ENCODE measurements at places on chromosomes 1 and 21. TPM values are rescaled to one million over a fixed set of nuclear protein-coding genes. Genes with fewer than 3 reads are reported as not detected.

- no peak for DNase-seq
- H3K27ac ChIP-seq, result no peak overlapping the region
- no peaks in the 10 kb centered on the region for H3K4me1 ChIP-seq
- H3K27me3 ChIP-seq, result no peaks in the 10 kb centered on the region
Observed at GRCh38 chr1:8182034-8182761, 135.7 kb upstream of the SLC45A1 start.

GRCh38 chr1:236151739-236152424 is 9.5 kb downstream of the GPR137B start:
- no peak overlapping the region for H3K27ac ChIP-seq
- H3K4me1 ChIP-seq, result peaks cover 8% of the 10 kb centered on the region
- no peaks in the 10 kb centered on the region for H3K27me3 ChIP-seq
- no peak overlapping the region for H3K4me3 ChIP-seq
- H3K36me3 ChIP-seq, result no peaks in the 10 kb centered on the region

DNA sequence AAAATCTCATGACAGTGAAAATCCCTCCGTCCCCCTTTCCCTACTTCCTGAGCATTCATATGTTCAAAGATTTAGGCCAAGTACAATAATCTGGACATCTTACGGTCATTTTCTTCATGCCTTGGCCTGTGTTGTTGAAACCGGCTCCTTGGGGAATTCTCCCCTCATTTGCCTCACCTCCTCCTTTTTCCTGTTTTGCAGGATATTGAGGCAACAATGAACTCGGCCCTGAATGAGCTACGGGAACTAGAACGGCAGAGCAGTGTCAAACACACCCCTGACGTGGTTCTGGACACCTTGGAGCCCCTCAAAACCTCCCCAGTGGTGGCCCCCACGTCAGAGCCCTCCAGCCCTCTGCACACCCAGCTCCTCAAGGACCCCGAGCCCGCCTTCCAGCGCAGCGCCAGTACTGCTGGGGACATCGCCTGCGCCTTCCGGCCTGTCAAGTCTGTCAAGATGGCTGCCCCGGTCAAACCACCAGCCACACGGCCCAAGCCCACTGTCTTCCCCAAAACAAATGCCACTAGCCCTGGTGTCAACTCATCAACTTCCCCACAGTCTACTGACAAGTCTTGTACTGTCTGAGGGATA is 9.3 kb upstream of the IKBKE start:
- no peak for DNase-seq
- H3K27me3 ChIP-seq, result no peaks in the 10 kb centered on the region
- H3K27ac ChIP-seq, result no peak overlapping the region
- H3K4me3 ChIP-seq, result no peak overlapping the region

GRCh38 chr1:10555635-10556429 is 81.1 kb downstream of the PEX14 start:
- peak; percentile 83 for DNase-seq
- no peaks in the 10 kb centered on the region for H3K27me3 ChIP-seq
- H3K27ac ChIP-seq, result no peak overlapping the region
- no peak overlapping the region for H3K4me3 ChIP-seq

DNA sequence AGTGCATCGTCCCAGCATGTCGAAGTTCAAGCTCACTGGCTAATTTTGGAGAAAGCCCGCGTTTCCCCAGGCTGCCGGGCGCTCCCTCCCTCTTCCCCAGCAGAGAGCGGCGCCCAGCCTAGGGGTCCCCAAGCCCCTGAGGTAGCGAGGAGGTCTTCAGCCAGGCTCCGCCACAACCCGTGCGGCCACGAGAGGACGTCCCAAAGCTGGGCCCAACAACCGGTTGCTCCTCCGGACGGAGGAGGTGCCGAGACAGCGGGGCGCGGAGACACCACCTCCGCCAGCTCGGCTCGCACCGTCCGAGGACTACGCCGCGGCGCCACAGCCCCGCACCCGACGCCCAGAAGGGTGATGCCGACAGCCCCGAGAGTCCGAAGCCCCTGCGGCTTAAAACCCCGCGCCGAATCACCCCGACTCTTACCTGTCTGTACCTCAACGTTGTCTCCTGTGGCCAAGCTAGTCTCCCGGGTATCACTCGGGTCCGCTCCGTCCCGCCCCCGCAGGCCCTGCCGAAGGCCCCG is at the start of gene DENND2C:
DENND2C (minus strand) TSS at position 488 of the 521 bp plus-strand sequence. CDS start 44,065 bp downstream, outside the sequence.
- peak within 1 kb of the TSS; percentile 77 for H3K27ac ChIP-seq
- H3K4me3 ChIP-seq, result peak within 1 kb of the TSS; percentile 69
- DNase-seq, result no peak
- no peaks in the 10 kb centered on the region for H3K36me3 ChIP-seq

DNA sequence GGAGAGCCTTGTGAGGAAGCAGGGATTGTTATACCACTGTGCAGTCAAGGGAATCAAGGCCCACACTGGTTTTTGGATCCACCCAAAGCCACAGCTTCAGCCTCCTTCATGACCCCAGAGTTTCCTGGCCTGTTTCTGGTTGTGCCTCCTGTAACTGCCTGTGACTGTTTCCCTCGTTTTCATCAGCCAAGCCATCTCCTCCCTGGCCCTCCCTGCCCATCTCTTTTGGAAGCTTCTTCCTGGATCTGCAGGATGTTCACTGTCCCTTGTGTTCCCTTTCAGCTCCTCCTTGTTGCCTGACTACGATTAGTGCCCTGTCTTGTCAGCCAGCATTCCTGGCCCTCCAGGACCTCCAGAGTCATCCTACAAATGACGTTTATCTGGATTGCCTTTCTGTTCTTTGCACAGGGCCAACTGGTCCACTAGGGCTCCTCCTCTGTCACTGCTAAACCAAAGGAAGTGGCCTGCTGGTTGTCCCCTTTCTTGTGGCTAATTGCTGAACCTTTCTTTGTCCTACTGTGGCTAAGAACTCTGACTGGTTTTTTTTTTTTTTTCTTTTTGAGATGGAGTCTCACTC is 17.9 kb downstream of the SFT2D2 start:
- H3K36me3 ChIP-seq, result peaks cover 2% of the 10 kb centered on the region
- no peak overlapping the region for H3K4me3 ChIP-seq
- no peak for DNase-seq
- no peaks in the 10 kb centered on the region for H3K4me1 ChIP-seq
- no peaks in the 10 kb centered on the region for H3K27me3 ChIP-seq

- no peak overlapping the region for H3K27ac ChIP-seq
- no peaks in the 10 kb centered on the region for H3K4me1 ChIP-seq
- H3K36me3 ChIP-seq, result no peaks in the 10 kb centered on the region
- DNase-seq, result no peak
- H3K27me3 ChIP-seq, result no peaks in the 10 kb centered on the region
- H3K4me3 ChIP-seq, result no peak overlapping the region
Observed at GRCh38 chr1:35727434-35728040, 8.9 kb upstream of the C1orf216 start.

DNA sequence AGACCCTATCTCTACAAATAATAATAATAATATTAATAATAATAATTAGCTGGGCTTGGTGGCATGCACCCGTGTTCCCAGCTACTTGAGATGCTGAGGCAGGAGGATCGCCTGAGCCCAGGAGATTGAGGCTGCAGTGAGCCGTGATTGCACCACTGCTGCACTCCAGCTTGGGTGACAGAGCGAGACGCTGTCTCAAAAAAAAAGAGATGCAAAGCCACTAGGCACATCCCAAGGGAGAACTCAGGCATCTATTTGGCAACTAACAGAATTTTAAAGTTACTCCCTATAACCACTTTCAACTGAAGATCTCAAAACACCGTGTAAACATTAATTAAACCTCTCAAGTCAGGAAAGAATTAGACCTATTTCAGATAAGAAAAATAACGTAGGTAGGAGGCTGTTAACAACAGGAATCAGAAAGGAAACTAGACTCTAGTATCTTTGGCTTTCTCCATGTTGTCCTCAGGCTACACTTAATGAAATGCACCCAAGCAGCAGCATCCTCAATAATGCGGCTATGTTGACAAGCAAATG is 3.7 kb downstream of the RNF19B start:
- peaks cover 18% of the 10 kb centered on the region for H3K4me1 ChIP-seq
- H3K36me3 ChIP-seq, result no peaks in the 10 kb centered on the region
- no peaks in the 10 kb centered on the region for H3K27me3 ChIP-seq
- DNase-seq, result no peak
- no peak overlapping the region for H3K4me3 ChIP-seq
- H3K27ac ChIP-seq, result no peak overlapping the region

- no peaks in the 10 kb centered on the region for H3K27me3 ChIP-seq
- no peaks in the 10 kb centered on the region for H3K4me1 ChIP-seq
- H3K27ac ChIP-seq, result no peak overlapping the region
- no peaks in the 10 kb centered on the region for H3K36me3 ChIP-seq
- no peak for DNase-seq
Observed at GRCh38 chr21:26280148-26280547, 109.6 kb upstream of the APP start.

- peak; percentile 22 for DNase-seq
- no peaks in the 10 kb centered on the region for H3K27me3 ChIP-seq
- H3K4me3 ChIP-seq, result peak within 1 kb of the TSS; percentile 13
- no peaks in the 10 kb centered on the region for H3K4me1 ChIP-seq
- H3K27ac ChIP-seq, result no peak within 1 kb of the TSS
- H3K36me3 ChIP-seq, result no peaks in the 10 kb centered on the region
Observed at GRCh38 chr1:169427081-169427641, at the start of gene CCDC181. TSS of gene CCDC181 (minus strand) at chr1:169427474. CDS start at chr1:169424927, 2,547 bp downstream.

DNA sequence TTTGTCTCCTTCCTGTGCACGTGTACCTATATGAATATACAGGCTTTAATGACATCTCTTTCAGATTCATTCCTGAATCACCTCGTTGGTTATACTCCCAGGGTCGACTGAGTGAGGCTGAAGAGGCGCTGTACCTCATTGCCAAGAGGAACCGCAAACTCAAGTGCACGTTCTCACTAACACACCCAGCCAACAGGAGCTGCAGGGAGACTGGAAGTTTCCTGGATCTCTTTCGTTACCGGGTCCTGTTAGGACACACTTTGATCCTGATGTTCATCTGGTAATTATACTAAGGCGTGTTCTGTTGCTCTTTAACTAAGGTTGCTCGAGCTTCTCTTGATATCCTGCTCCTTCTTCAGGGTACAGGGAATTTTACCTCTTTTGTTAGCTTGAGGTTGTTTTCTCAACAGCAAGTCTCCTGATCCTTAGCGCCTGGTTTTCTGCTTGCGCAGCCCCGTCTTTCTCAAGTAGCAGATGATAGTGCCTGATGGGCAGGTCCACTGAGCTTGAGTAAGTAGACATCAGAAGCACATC is 55.1 kb downstream of the SLC22A15 start:
- no peaks in the 10 kb centered on the region for H3K4me1 ChIP-seq
- H3K27ac ChIP-seq, result no peak overlapping the region
- no peaks in the 10 kb centered on the region for H3K36me3 ChIP-seq
- no peak for DNase-seq
- H3K4me3 ChIP-seq, result no peak overlapping the region

- H3K36me3 ChIP-seq, result no peaks in the 10 kb centered on the region
- H3K4me3 ChIP-seq, result no peak overlapping the region
- no peaks in the 10 kb centered on the region for H3K27me3 ChIP-seq
- no peak overlapping the region for H3K27ac ChIP-seq
Observed at GRCh38 chr1:233677690-233678354, 63.9 kb downstream of the KCNK1 start.

DNA sequence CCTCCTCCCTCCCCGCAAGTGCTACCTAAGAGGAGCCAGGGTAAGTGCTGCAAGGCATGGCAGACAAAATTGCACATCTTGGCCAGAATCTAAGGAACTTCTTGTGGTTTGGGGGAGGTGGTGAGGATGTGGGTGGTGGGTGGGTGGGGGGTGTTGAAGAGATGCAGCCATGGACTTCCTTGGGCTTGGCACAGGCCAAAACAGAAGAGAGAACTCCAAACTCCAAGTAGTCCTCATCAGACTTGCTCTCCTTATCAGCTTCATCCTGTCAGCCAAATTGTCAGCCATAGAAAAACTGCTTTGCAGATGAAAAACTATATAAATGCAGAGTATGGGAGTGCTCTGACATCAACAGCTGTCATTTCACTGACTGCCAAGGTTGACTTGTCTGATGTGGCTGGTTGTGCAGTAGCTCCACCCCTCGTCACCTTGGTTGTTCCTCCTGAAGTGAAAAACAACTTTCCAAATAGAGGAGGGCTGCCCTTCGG is 7.1 kb downstream of the AMIGO1 start:
- no peaks in the 10 kb centered on the region for H3K27me3 ChIP-seq
- H3K4me1 ChIP-seq, result no peaks in the 10 kb centered on the region
- no peak overlapping the region for H3K4me3 ChIP-seq
- no peak overlapping the region for H3K27ac ChIP-seq
- DNase-seq, result no peak
- H3K36me3 ChIP-seq, result no peaks in the 10 kb centered on the region

GRCh38 chr1:42290130-42290529 is 44.9 kb downstream of the FOXJ3 start:
- H3K36me3 ChIP-seq, result no peaks in the 10 kb centered on the region
- H3K4me3 ChIP-seq, result no peak overlapping the region
- H3K27me3 ChIP-seq, result no peaks in the 10 kb centered on the region
- DNase-seq, result no peak

- no peak for DNase-seq
- H3K36me3 ChIP-seq, result no peaks in the 10 kb centered on the region
Observed at GRCh38 chr21:31870472-31871193, 2.2 kb upstream of the HUNK start.

GRCh38 chr1:39145331-39145965 is 59.0 kb upstream of the MACF1 start:
- no peak overlapping the region for H3K27ac ChIP-seq
- H3K4me1 ChIP-seq, result no peaks in the 10 kb centered on the region
- no peaks in the 10 kb centered on the region for H3K27me3 ChIP-seq
- no peaks in the 10 kb centered on the region for H3K36me3 ChIP-seq

GRCh38 chr1:183654706-183655105 is 1.6 kb upstream of the APOBEC4 start:
- H3K27ac ChIP-seq, result no peak overlapping the region
- DNase-seq, result no peak
- no peaks in the 10 kb centered on the region for H3K4me1 ChIP-seq
- no peak overlapping the region for H3K4me3 ChIP-seq
- no peaks in the 10 kb centered on the region for H3K36me3 ChIP-seq
- H3K27me3 ChIP-seq, result no peaks in the 10 kb centered on the region

DNA sequence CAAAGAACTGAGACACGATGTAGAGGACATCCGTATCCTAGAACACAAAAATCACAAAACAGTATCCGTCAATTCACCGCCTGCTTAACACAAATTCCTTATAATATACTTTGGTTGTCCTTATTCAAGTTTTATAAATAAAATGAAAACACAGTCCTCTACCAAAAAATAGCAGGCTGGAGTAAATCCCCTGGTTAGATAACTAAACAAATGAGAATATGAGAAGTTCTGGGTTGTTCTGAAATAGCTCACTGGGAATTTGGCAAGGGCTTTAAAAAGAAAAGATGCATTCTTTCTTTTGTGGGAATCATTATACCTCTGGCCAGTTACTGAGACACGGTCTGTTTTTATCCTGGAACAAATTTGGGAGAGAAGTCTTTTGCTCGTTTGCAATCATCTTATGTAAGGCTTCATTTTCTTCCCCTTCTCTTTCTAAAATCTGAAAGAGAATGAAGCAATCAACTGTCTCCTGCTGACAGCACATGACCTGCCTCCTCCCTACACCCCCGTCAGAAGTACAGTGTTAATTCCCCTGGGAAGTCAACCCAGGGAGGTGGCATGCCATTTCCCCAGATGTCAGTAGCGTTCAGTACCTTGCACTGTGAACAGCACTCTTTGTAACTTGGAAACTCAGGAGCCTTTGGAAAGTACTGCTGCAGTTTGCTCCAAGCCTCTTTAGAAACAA is 37.1 kb upstream of the RAP1GAP start:
- H3K4me1 ChIP-seq, result peaks cover 10% of the 10 kb centered on the region
- peaks cover 5% of the 10 kb centered on the region for H3K36me3 ChIP-seq
- H3K27ac ChIP-seq, result no peak overlapping the region
- H3K27me3 ChIP-seq, result no peaks in the 10 kb centered on the region

The CYP4Z1 gene
- 0.44 TPM for total RNA-seq

The DENND2C gene
- total RNA-seq, result 2.5 TPM

The KRTAP10-10 gene
- total RNA-seq, result not detected

The BRINP3 gene
- not detected for total RNA-seq

The KPRP gene
- not detected for total RNA-seq

The SMPDL3B gene
- 1.1 TPM for total RNA-seq

The CAPZB gene
- total RNA-seq, result 117 TPM

The ATXN7L2 gene
- 2.4 TPM for total RNA-seq

The LCE1B gene
- total RNA-seq, result not detected

The RGSL1 gene
- not detected for total RNA-seq

The LENEP gene
- not detected for total RNA-seq

The RASAL2 gene
- 6.0 TPM for total RNA-seq

The A3GALT2 gene
- not detected for total RNA-seq

Data from right lobe of liver (tissue), 6 donors.